Activated CD4-positive, CD25-positive, alpha-beta regulatory T cell treated with anti-CD3 and anti-CD28 coated beads, Interleukin-2, amount 50 U/mL, for 16 hours (primary cell): ENCODE measurements at places on chromosomes 3 and 15.

GRCh38 chr3:7397097-7397496, 536.2 kb downstream of the GRM7 start:
- DNase-seq: no peak

GRCh38 chr3:194682694-194683310, 2.9 kb upstream of the FAM43A start:
- DNase-seq: peak; percentile 57

DNA sequence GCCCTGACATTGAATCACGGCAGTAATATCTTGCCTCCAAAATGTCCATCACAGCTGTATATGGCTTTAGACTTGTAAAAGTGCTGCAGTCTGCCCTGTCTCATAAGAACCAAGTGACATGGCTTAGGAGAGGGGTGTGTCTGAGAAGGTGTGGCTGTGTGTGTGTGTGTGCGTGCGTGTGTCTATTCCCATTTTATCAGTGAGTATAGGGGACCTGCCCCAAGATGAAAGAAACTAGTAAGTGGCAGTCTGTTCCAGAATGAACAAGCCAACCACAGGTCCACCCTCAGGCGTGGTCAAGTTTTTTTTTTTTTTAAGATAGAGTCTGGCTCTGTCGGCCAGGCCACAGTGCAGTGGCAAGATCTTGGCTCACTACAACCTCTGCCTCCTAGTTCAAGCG, 5.6 kb upstream of the RHOV start:
- DNase-seq: no peak

- no peak for DNase-seq
These were observed 107.1 kb downstream of the PLD1 start for GRCh38 chr3:171703144-171703543.

GRCh38 chr3:155492841-155493240, 199.4 kb upstream of the STRIT1 start:
- no peak for DNase-seq

GRCh38 chr3:173395073-173395411, 2.5 kb upstream of the NLGN1 start:
- no peak for DNase-seq

DNA sequence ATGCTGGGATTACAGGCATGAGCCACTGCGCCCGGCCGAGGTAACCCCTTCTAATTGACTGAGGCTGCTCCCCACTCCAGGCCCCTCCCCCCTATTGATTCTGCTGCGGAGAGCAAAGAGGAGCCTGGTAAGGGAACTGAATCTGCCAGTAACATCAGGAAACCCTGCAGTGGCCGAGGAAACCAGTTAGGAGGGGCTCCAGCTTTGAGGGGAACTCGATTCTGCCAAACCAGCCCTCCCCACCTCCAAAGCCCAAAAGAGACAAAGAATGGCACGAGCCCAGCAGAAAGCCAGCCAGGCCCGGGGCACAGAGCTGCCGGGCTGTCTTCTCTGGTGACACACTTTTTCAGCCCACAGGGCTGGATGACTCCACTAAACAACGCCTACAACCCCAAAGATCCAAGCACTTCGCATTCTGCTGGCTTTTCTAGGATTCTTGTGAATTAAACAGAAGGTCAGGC, 15.0 kb upstream of the ACAD9 start:
- no peak for DNase-seq

DNA sequence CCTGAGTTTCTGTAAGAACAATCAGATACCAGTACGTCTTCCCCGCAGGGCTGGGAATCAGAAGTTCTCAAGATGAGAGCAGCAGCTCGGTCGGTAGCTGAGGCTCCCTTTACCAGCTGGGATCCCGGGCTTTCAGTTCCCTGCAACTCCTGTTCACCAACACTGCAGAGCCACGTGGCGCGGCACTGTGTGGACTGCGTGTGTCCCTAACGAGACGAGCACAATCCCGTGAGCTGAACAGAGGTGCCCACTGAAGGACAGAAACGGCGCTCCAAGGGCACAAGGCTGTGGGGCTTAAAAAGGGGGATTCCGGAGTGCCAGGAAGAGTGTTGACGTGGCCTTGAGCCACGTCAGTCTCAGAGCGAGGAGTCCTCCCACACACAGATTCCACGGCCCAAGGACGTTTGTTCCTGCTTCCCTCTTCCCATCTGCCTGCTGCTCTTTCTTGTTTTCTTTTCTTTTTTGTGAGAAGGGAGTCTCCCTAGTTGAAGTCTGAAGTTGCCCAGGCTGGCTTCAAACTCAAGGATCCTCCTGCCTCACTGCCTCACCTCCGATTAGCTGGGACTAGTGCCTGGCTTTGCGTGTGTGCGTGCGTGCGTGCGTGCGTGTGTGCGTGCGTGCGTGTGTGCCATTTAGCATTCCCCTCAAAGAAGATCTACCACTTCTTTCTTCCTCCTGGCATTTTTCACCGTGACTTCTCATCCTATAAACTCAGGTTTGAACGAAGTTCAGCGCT, 37.1 kb upstream of the RPL35A start:
- DNase-seq: no peak

DNA sequence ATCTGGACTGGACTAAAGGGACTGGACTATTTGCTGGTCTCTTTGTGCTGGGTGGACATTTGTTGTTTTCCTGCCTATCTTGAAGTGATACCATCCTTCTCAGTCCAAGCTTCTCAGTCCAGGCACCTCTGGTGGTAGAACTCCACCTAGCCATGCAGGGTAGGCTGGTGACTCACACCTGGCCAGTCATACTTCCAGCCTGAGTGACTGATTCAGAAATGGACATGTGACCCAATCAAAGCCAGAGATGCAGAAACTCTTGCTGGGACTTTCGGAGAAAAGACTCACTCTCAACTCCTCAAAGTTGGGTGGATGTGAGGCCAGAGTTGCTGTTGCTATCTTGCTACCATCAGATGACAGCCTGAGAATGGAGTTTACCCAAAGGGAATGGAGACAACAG, 5.6 kb upstream of the ASB14 start:
- DNase-seq: no peak

DNA sequence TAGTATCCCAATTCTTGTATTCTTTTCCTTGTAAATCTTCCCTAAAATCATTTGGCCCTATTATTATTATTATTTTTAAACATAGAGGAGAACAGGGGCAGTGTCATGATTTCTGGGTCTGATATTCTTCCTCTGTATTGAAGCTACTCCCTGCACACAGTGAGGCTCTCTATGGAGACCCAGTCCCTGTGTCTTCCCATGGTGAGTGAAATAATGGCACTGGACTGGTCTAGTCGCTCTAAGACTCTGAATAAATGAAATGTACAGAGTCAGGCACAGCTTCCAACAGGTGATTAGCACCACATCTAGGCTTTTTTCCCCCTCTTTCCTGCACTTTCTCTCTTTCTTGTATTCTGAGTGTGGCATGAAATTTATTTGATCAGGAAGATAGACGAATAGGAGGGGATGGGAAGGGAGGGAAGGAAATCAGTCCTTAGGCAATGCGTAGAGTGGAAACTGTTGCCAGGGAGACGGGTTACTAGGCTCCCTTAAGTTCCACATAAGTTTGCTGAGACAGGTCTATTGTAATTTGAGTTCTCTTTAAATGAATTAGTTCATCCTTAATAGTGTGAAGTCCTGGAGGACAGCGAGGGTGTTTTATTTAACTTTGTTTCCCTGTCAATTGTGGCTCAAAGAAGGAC, 49.0 kb upstream of the NDN start:
- DNase-seq: no peak

GRCh38 chr3:32595323-32595722, 24.7 kb upstream of the DYNC1LI1 start:
- DNase-seq: no peak

GRCh38 chr3:64971602-64972001, 283.8 kb upstream of the ADAMTS9 start:
- no peak for DNase-seq

DNA sequence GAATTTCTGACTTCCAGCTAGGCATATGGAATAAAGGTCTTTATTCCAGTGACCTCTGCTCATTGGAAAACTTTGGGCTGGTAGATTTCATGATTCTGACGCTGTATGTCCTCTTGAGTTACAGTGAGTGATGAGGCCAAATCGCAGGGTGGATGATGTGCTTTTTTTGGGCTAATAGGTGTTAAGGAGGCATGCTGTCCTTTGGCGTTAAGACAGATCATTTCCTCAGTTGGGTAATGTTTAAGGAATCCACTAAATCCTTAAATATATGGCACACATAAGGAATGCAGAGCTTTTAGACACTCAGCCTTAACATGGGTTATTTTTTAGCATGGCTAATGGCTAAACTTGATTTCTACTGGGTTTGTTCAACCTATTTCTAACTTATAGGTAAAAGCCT, 87.9 kb downstream of the LPP start:
- no peak for DNase-seq

- no peak for DNase-seq
These were observed 7.9 kb downstream of the ANP32A start for GRCh38 chr15:68812597-68813431.

GRCh38 chr3:8621872-8622271, 22.7 kb downstream of the SSUH2 start:
- DNase-seq: no peak

- DNase-seq: no peak
These were observed 27.0 kb downstream of the OPA1 start for GRCh38 chr3:193620057-193620456.

- no peak for DNase-seq
These were observed 9.1 kb downstream of the CD80 start for GRCh38 chr3:119550192-119550910.

DNA sequence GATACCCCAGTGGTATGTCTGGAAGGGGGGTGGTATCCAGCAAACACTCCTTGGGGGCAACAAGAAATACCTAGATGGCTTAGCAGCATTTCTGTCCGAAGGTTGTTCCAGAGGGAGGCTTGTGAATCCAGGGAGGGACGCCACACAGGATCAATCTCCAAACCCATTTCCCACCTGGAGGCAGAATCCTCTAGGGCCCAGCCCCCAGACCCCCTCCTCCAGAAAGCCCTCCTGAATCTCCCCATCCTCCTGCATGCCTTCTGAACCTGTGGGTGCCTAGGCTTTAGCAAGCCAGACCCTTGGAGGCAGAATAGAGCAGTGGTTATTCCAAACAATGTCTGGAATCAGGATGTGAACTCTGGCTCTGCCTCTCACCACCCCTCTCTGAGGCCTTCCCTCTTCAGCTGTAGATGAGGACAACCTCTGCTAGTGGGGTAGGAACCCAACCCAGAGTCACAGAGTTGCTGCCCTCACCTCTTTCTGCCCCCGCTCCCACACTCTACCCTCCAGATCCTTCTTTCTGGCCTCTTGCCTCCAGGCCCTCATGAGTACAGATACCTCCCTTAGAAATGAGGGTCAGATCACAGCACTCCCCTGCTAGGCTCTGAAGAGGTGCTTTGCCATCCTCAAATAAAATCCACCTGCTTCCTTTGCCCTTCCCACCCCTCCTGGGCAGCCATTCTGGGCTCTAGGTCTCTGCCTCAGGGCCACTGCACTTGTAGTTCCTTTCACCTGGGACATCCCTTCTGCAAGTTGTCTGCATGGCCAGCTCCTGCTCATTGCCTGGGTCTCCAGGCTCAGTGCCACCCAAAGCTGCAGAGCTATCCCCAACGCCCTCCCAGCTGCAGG, 8.1 kb downstream of the CISH start:
- no peak for DNase-seq

- DNase-seq: no peak
These were observed 198.4 kb downstream of the ATP10A start for GRCh38 chr15:25664761-25665160.

DNA sequence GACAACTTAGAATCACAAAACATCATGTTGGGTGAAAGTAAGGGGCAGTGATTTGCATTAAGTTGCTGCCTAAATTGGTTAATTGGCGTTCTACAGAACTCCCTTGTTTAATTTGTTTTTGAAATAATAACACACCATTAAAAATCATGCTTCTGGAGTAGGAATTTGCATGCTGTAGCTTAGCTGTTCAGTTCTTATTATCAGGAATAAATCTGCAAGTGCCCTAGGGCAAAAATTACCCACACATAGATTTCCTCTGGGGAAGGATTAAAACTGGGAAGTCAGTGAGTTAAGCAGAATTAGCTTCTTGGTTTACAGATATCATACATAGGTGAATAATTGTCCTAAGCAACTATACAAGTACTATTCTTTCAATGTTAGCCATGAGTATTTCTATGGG, 381.6 kb upstream of the NAALADL2 start:
- no peak for DNase-seq

DNA sequence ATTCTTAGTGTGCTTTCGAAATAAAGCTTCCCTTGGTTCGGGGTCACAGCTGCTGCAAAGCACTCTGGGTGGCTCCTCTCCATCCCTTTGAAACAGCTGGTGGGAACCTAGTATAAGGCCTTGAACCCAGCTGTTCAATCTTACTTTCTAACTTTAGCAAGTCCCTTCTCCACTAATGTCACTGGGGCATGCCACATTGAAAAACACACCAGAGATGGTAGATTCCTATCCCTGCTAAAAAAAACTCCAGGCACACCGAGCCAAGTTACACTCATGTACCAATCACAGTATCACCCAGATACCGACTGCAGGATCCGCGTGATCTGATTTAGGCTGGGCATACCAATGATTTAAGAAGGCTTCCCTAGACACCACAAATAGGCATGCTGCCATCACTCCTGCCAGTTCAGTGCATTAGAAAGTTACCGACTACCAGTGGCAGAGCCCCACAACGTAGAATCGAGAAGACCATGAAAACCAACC, 65.0 kb downstream of the WWTR1 start:
- no peak for DNase-seq

- no peak for DNase-seq
These were observed 33.8 kb downstream of the DRD3 start for GRCh38 chr3:114144909-114145688.

DNA sequence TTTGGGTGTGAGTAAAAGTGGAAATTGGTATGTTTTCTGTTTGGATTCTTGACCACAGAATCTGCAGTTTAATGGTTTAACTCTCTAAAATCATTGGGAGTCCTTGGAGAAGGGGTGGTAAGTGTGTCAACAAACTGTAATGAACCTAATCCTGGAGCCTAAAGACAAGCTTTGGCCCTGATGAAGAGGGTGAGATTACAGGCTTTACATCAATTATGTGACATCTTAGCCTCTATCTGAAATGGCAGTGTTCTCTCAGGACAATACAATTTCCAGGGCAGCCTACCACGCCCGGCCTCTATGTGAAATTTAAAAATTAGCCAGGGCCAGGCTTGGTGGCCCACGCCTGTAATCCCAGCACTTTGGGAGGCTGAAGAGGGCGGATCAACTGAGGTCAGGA, 4.3 kb upstream of the PKM start:
- DNase-seq: no peak

GRCh38 chr3:184582646-184583577, 21.3 kb downstream of the EPHB3 start:
- DNase-seq: no peak

DNA sequence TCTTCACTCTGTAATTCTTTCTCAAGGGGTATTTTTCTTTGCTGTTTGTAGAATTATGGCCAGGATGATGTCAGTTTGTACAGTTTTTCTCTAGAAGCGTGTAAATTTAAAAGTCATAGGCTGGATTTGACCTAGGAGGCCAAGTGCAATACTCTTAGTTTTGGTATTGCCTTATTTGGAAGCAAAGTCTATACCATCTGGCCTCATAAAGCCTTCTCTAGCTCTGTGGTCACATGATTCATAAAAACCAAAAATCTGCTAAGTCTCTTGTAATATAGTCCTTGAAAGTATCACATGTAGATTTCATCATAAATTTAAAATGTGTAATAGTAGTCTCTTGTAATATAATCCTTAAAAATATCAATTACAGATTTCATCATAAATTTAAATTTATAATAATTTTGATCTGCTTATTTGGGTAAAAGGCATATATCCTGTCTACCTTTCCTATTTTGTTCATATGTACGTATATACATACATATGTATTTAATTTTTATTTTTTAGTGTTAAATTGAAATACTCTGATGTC, 25.6 kb downstream of the TEX9 start:
- no peak for DNase-seq

GRCh38 chr3:169634618-169635236, 28.8 kb downstream of the MECOM start:
- DNase-seq: no peak
